ENCODE measurements at places on chromosomes 3 and 15.

DNA sequence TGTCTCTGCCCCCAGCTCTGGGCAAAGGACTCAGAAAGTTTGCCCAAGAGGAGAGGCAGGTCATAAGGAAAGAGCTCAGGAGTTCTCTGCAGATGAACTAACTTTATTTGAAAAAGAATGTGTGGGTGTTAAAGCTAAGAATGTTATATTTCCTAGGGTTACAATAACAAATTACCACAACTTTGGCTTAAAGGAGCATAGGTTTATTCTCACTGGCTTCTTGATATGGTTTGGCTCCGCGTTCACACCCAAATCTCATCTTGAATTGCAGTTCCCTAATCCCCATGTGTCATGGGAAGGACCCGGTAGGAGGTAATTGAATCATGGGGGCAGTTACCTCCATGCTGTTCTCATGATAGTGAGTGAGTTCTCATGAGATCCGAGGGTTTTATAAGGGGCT, 383.7 kb upstream of the CFAP20DC start:
- DNase-seq: no peak

- DNase-seq: no peak
These were observed 20.1 kb downstream of the KBTBD8 start for GRCh38 chr3:67018105-67018788.

DNA sequence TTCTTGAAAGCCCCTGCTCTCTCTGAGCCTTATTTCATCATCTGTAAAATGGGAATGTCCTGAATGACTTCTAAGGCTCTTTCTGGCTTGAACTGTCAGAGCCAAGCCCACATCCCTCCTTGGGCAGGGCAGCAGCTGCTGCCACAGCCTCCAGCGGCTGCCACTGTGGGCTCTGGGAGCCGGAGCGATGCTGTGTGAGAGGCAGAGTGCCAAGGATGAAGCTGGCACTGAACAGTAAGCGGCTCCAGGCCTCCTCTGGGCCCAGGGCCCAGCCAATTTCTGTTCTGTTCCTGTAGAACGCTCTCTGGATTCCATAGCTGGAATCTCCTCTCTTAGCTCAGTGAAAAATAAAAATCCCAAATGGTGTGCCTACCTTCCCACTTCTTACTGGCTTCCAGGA, 4.4 kb downstream of the CPLX3 start:
- peak; percentile 27 for DNase-seq

DNA sequence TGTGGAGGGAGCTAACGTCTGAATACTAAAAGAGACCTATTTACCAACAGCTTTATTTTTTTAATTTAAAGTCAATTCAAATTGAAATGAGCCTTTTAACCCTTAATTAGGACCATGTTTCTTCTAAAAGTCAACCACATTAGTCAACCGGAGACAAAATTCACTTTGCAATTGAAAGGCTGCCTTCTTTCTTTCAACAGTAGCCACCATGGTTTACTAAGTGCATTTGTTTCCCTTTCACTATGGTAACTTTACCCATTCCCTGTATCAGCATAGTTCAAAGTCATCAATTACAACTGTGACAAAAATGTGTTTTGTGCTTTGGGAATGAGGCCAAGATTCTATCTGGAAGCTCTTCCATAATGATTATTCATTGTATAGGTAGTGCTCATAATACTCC, 225.4 kb downstream of the EPHA3 start:
- no peak for DNase-seq

DNA sequence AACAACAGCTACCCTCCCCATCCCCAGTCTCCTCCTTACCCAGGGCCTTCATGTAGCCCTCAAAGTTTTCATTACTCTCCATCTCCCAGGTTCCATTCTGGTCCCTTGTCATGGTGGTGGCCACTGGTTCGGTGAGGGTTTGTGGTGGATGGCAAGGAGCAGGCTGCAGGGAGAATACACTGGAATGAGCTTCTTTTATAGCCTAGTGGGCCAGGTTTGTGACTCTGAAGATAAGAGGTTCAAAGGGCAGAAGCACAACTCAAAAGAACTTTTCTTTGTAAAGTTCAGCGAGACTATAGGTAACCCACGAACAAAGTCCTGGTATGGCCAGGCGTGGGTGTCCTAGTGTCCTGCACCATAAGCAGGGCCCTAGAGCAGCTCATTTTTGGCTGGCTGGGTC, at the start of gene RBP2:
TSS of gene RBP2 (minus strand) at position 169 of the 400 bp plus-strand sequence. CDS start at position 112, 57 bp downstream.
- DNase-seq: no peak

DNA sequence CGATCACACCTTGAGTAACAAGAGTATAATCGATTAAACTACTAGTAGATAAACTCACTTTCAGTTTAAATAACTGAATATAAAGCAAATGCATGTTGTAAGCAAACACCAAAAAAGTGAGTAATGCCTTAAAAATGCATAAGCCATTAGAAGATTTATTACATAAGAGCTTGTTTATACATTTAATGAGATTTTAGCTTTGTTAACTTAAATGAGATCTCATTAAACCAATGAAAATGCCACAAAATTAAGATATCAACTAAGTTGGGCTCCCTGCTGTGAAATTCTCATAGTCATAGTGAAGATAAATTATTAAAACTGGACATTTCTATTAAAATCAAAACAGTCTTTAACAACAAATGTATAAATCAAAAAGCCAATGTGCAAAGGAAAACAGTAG, 701.2 kb downstream of the NLGN1 start:
- DNase-seq: peak; percentile 13

- peak; percentile 56 for DNase-seq
These were observed 408.2 kb upstream of the RASGRP1 start for GRCh38 chr15:38972831-38973230.

- peak; percentile 55 for DNase-seq
These were observed 96.7 kb upstream of the KCNMB2 start for GRCh38 chr3:178439504-178439903.

GRCh38 chr3:10370429-10370828, 49.5 kb upstream of the SEC13 start:
- DNase-seq: peak; percentile 42

- no peak for DNase-seq
These were observed 40.4 kb downstream of the MUC20 start for GRCh38 chr3:195761123-195761566.

GRCh38 chr3:115324056-115324455, 177.0 kb upstream of the ZBTB20 start:
- DNase-seq: no peak

GRCh38 chr3:170826047-170826446, 43.9 kb downstream of the RPL22L1 start:
- no peak for DNase-seq

- no peak for DNase-seq
These were observed 446.5 kb downstream of the CNTN3 start for GRCh38 chr3:74167926-74168325.

GRCh38 chr3:20123131-20123652, 62.8 kb downstream of the SGO1 start:
- peak; percentile 34 for DNase-seq

GRCh38 chr3:176872771-176873209, 324.5 kb downstream of the TBL1XR1 start:
- DNase-seq: peak; percentile 45

DNA sequence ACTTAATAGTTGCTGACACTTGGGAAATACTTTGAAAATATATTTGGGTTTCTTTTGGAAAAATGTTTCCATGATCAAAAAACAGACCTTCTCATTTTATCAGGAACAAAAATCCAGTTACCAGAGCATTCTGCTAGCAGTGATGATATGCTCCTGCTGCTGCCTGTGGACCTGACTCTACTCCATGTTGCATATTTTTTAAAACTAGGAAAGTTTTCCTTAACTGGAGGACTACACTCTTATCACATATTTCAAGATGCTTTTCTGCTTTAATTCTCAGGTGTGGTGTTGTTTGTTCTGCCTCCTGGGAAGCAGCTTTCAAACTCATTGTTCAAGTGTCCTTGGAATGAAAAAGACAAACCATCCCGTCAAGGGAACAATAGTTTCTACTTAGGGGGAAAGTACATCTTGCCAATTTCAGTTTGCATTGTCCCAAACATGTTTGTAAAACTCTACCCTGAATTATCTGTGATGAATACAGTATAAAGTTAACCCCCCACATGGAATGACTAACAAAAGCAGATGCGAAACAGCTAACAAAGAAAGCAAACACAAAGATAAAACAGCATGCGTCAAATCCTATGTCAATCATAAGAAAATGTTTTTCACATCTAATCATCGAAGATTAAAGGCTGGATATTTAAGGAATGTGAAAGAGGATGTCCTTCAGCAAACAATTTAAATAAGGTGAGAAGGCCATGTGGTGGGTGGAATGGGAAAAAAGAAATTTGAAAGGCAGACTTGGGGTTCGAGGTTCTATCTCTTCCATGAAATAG, 40.1 kb upstream of the PSMD6 start:
- no peak for DNase-seq

GRCh38 chr3:46724424-46724823, 6.8 kb upstream of the PRSS50 start:
- no peak for DNase-seq

Measured in AG10803 (cell line).